ENCODE measurements at places on chromosomes 13 and 19. TPM values are rescaled to one million over a fixed set of nuclear protein-coding genes. Genes with fewer than 3 reads are reported as not detected.

Gene NANOS3
- total RNA-seq, result 0.66 TPM

Gene ZNF536
- total RNA-seq, result 0.99 TPM

Gene SYNE4
- total RNA-seq, result 0.50 TPM

Gene PTGIR
- total RNA-seq, result 6.8 TPM

Gene OVOL3
- not detected for total RNA-seq

Gene SMIM24
- total RNA-seq, result not detected

Gene STOML3
- not detected for total RNA-seq

Gene RUVBL2
- total RNA-seq, result 353 TPM

All from smooth muscle cell of trachea (primary cell).